Stimulated activated CD4-positive, alpha-beta T cell treated with anti-CD3 and anti-CD28 coated beads, Interleukin-15, amount 100 ng/mL, for 1 hour (primary cell): ENCODE measurements at places on chromosomes 12 and 14.

DNA sequence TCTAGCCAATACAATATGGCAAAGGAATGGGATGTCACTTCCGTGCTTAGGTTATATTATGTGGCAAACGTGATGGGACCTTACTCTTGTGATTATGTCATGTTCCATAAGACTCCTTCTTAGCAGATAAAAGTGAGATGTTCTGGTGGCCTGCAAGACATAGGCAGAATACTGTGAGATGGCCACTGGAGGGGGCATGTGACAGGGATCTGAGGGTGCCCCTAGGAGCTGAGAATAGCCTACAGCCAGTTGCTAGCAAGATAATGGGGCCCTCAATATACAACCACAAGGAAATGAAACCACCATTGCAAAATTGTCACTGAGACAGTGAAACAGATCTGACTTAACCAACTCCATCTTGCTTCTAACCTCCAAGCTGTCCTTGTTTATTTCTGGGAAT lies 151.4 kb upstream of the SSTR1 start:
- no peak for DNase-seq

DNA sequence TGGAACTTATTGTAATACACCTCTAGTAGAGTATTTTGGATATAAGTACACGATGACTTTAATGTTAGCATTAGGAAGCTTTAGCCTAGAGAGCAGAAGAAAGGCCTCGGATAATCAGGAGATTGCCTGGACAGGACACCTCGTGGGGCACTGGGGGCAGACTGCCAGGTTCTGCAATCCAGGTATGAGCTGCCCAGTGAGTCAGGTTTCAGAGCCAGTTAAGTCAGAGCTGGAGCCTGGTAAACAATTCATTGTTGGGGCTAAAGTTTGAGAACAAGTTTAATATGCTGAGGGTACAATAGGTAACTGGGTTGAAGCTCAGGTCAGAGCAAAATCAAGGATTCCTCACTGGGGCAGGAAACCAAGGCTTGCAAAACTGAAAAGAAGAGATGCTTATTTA lies 107.4 kb downstream of the RERGL start:
- DNase-seq, result no peak

- no peak for DNase-seq
These were observed 172.8 kb downstream of the KTN1 start for GRCh38 chr14:55752580-55753390.

DNA sequence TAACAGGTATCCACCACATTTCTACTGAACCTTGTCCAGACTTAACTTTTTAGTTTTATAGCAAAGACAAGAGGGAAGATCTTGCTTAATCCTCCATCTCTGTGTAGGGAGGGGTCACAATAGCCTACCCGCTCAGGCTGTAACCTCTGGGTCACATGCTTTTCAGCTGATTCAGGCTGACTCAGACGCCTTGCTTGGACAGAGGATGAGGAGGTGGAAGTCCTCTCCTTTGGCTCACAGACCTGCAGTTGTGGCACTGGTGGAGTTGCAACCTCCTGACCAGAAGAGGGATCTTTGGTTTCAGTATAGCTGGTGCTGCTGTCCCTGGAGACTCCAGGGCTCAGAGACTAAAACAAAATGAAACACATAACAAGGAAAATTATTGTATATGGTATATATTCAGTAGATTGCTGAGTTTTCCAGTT lies 16.2 kb downstream of the ACIN1 start:
- DNase-seq, result no peak

GRCh38 chr12:40446385-40446784 lies 221.6 kb downstream of the LRRK2 start:
- no peak for DNase-seq

GRCh38 chr14:104677512-104678332 lies 11.7 kb upstream of the INF2 start:
- DNase-seq, result peak; percentile 57

GRCh38 chr12:79691511-79692248 lies 916 bp upstream of the PAWR start:
- no peak for DNase-seq

GRCh38 chr12:6647083-6647604 lies at the start of gene ACRBP:
TSS of gene ACRBP (minus strand) at chr12:6647432. CDS start at chr12:6647366, 66 bp downstream.
- no peak for DNase-seq

DNA sequence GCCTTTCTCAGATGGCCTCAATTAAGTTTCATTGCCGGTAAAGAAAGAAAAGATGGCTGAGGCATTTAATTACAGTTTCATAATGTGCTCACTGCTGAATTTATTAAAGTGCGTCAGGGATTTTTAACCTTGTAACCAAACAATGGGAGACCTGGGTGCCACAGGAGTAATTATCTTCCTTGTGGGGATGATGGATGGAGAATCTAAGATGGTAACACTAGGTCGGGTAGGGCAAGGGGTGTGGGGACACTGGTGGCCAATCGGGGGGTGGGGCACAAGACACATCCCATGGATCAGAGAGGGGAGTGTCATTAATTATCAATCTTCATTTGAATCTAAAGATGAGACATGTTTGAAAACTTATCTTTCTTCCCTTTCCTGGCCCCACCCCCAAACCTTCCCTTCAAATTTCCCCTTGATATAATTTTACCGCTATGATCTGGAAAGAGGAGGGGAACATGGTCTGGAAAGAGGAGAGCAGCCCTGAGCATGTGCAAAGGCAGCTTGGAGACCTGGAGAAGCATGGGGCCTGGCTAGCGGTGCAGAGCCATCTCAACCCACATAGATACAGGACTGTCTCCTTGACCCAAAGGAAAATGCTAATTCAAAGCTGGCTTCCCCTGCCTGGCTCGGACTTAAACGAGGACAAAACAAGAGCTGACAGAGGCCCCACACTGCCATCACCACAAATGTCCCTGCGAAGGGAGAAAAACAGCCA lies 231.3 kb upstream of the NOS1 start:
- DNase-seq, result no peak
